Fibroblast of skin of abdomen (primary cell): ENCODE measurements at places on chromosomes 16 and 17.
A peak's percentile ranks its signal among the peaks of the same experiment; 100 is the strongest.

DNA sequence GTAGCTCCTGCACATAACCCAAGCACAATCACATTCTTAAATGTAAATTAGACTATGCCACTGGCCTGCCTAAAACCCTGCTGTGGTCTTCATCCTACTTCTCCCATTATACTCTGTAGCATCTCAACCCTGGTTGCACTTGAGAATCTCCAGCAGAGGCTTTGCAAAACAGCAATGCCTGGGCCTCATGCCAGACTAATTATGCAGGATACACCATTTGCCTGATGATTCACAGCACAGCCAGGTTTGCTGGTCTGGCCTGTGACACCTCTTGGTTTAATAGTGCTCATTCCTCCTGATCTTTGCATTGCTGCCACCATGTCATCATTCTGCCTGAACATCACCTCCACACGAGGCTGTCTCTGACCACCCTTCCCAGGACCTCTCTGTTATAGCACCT is 491.9 kb upstream of the TOM1L1 start:
- DNase-seq, result no peak

- DNase-seq, result no peak
Measured at GRCh38 chr16:17606460-17606859, 135.7 kb upstream of the XYLT1 start.

GRCh38 chr17:74680213-74680612 is 32.5 kb downstream of the CD300LF start:
- DNase-seq, result no peak

- DNase-seq, result peak; percentile 94
Measured at GRCh38 chr16:27202923-27203506, 311 bp upstream of the KDM8 start.

- DNase-seq, result no peak
Measured at GRCh38 chr16:85008271-85008670, 3.1 kb downstream of the ZDHHC7 start.

DNA sequence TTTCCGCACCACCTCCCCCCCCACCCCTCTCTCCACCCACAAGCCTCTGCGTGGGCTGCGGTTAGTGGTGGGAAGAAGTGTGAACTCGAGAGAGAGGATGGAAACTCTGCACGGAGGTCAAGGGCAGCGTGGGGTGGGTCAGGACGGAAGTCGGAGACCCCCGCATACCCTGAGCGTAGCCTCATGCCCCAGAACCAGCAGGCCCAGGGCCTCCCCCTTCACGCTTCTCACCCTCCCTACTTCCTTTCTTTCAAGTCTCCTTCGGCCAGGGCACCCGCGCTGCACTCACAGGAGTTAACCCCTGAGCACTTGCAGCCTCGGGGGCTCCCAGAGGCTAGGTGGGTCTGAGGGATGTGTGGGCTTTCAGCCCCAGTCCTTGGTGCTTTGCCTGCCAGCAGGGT is 9.2 kb downstream of the TBKBP1 start:
- no peak for DNase-seq

DNA sequence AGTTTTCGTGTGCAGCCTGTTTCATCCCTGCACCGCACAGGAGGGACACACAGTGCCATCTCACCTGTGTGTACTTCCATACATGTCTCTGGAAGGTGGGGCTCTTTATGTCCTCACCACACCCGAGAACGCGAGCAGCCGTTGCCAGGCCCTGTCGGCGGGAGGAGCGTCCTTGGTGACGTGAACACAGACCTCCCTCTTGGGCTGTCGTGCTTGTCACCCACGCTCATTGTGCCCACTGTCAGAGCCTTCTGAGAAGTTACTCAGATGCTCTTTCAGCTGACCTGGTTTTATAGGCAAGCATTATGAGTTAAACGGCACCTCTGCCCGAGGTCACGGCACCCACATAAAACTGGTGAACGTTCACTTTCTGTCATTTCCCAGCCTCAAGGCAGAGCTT is 40.2 kb downstream of the ZNF750 start:
- DNase-seq, result no peak

- DNase-seq, result no peak
Measured at GRCh38 chr17:40171750-40172149, 5.5 kb upstream of the RAPGEFL1 start.

DNA sequence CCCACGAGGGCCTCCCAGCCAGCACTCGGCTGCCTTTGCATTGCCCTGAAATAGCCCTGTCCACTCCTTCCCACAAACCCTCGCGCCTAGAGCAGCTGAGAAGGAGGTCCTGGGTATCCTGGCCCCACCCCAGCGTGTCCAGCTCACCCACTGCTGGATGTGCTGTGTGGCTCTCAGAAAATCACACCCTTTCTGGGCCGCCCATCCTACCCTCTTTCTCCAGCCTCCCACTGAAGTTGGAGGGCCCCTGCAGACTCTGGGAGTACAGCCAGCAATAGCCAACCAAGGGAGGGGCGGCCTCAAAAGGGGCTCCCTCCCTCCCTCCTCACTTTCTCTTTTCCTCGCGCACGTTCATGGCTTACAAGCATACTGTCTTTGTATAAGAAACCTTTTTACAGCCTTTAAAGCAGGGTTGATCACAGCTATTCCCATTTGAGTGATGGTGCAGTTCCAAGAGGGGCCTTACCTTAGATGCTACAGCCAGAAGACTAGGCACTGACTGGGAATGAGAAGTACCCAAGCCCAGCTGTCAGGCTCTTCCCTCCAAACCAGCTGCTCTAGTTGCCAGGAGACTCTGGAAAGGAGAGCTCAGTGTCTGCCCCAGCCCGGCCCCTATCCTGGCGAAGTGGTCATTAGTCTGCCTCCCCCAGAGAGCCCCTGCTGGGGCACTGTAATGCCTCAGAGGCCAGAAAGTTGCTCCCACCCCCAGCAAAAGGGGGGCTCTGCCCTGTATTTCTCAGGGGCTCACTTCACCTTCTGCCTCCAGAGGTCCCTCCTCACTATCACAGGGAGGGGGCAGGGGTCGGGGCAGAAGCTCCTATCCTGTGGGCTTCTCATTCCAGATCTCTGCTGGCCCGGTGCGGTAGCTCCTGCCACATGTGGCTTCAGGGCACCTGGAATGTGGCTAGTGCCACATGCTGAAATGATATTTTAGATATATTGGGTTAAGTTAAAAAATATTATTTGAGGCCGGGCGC is 38.1 kb downstream of the DCAKD start:
- DNase-seq, result no peak

DNA sequence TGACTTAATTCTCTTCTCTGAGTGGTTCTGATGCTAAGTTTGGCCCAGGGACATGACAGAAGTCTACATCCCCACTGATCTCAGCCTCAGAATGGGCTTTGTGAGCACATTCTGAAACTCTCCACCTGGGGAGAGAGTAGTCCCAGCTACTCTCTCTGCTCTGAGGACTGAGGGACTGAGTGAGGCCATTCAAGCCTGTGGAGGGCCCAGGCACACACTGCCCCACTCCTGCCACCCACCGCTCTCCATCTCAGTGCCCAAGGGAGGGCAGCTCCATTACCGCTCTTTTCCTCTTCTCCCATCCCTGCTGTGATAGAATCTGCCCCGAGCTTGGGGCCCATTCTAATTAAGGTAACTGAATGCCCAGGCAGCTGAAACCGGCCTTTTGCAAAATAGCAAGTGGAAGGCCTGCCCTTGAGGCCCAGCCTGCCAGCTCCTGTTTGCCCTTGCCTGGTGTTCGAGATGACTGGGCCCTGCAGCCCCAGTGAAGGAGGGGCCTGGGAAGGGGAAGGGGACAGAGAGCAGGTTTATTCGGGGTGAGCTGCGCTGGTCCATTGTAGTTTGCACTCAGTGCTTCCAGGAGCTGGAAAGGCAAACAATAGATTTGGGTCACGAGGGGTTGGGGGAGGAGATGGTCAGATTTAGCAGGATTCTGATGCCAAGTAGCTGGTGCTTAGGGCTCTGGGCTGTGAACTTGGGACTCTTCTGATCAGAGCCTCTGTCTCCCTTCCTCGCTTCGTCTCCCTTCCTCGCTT is 76.2 kb downstream of the RAB11FIP4 start:
- DNase-seq, result no peak

- peak; percentile 36 for DNase-seq
Measured at GRCh38 chr16:5073279-5073629, 1.6 kb downstream of the ALG1 start.

DNA sequence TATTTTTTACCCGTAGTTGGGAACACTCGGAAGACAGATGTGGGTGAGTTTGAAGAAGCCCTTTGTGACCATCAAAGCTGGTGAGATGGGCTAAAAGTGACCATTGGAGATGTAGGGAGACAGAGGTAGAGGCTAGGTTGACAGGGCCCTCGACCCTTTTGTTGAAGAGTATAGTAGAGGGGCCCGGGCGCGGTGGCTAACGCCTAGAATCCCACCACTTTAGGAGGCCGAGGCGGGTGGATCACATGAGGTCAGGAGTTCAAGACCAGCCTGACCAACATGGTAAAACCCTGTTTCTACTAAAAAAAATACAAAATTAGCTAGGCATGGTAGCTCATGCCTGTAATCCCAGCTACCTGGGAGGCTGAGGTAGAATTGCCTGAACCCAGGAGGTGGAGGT is 16.2 kb upstream of the NFATC3 start:
- DNase-seq, result no peak

- peak; percentile 63 for DNase-seq
Measured at GRCh38 chr17:38465391-38466345, 37.4 kb downstream of the ARHGAP23 start.

GRCh38 chr17:78238823-78239488 is 7.5 kb downstream of the TMEM235 start:
- DNase-seq, result no peak

DNA sequence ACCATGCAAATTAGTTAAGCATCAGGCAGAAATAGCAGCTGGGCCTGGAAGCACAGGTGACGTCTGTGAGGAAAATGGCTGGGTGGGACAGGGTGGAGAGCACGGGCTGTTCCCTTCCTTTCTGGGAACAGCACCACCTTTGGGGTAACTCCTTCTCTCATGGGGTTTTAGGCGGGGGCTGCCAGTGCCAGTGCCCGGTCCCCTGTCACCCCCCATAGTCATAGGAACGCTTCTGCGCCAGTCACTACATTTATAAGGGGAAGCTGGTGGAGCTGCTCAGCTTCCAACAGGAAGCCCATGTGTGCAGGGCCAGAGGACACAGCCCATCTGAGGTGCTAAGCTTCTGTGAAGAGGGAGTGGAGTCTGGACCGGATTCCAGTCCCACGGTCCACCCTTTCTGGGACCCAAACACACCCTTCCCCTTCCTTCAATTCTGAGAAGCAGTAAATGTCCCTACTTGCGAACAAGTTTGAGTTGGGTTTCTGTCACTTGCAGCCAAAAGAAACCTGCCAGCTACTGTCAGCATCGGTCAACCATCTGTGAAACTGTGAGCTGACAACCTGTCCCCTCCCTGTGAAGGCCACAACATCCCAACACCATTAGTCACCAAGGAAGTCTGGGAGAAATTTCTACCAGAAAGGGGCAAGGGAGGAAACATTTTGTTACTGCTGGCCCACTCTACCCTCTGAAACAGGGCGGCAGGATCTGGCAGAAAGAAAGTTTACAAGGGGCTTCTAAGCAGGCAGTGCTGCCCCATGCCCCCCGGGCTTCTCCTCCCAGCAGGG is 86.0 kb upstream of the AMZ2 start:
- no peak for DNase-seq

GRCh38 chr17:218432-219110 is 37.1 kb upstream of the DOC2B start:
- no peak for DNase-seq

GRCh38 chr17:73643852-73644144 is 447 bp downstream of the SDK2 start:
- DNase-seq, result no peak

DNA sequence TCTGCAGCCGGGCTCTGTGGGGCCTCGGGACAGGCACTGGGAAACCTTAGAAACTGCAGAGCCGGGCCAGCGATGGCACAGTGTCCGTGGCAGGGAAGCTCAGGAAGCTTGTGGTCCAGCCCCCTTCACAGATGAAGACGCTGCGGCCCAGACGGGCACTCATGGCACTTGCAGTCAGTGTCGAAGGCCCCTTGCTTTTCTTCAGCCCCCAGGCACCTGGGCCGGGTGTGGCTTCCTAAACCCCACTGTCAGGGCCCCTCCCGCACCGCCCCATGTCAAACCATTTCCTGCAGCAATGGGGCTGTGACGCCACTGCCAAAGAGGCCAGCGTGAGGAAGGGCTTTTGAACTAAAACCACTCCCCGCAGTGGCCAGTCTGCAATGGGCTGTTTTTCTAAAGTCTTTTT is 164.0 kb downstream of the LAT start:
- no peak for DNase-seq

- no peak for DNase-seq
Measured at GRCh38 chr16:72015124-72015523, 6.6 kb downstream of the DHODH start.

DNA sequence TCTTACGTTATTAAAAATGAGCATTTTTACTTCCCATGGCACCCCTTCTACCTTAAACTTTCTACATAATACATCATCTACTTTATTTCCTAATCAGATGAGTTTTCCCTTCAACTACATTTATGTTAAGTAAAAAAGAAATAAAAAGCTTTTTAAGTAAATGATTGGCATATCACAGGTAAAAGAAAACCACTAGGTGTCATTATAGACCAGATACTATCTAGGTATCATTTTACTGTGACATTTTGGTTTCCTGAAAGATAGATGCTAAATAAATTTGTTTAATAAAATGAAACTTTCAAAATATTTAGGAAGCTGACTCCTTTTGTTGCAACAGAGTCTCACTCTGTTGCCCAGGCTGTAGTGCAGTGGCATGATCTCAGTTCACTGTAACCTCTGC is 3.8 kb upstream of the CMTM1 start:
- no peak for DNase-seq

DNA sequence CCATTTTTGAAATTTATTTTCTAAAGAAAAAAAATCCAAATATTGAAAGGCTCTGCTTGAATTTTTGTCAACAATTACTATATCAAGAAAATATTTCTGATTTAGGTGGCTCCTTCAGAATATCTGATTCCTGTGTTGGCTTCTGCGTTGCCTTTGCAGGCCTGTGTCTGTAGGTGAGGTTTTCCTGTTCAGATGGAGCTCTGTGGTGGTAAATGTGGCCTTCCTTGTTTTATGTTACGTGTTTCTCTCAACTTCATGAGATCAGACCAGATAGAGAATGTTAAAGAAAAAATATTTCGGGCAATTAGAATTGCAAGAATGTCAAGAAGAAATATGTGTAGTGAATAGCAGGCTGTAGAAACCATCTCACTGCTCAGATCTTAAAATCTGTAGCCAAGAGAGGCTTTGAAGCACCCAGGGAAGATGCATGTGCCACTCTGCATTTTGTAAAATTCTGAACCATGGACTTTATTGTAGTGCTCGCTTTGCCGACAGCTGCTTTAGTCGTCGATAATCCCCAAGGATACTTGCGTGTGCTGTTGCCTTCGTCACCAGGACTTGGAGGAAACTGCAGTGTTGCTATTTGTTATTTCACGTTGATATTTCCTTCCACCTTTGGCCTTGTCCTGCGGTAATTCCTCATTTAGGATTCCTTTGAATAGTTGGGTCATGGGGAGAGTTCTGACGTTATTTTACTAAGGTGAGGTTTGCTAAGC is 69.9 kb downstream of the RPTOR start:
- no peak for DNase-seq
